ENCODE measurements at places on chromosomes 13 and 19. TPM values are rescaled to one million over a fixed set of nuclear protein-coding genes. Genes with fewer than 3 reads are reported as not detected.

Gene IFNL1
- not detected for polyA plus RNA-seq

Gene ANGPTL8
- polyA plus RNA-seq, result 0.71 TPM

Gene APLP1
- polyA plus RNA-seq, result 1,021 TPM

Gene STK24
- polyA plus RNA-seq, result 49.7 TPM

Gene MBD3
- polyA plus RNA-seq, result 113 TPM

Gene YIF1B
- polyA plus RNA-seq, result 68.0 TPM

Gene LILRB3
- polyA plus RNA-seq, result 0.59 TPM

Gene ERICH6B
- 4.7 TPM for polyA plus RNA-seq

Data from spinal cord (tissue), 10 donors.